ENCODE measurements at places on chromosomes 3 and 15.

DNA sequence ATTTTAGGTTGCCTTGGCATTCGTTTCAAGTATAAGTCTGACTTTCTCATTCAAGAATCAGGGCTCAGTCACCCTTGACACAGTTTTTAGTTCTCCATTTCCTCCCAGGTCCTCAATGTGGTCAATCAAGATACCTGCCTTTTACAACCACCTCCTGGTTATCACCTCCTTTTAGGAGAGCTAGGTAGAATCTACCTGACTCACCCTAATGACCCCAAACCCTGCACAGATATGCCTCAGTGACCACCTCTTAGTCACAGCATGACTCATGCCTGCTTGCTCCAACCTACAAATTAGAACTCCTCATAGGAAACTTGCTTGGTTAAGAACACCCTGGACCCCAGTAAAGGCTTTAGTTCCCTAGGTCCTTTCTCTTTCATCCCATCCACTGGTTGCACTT, 22.5 kb downstream of the DMXL2 start:
- no peak for DNase-seq

GRCh38 chr3:66477856-66478255, 23.0 kb downstream of the LRIG1 start:
- DNase-seq = no peak

DNA sequence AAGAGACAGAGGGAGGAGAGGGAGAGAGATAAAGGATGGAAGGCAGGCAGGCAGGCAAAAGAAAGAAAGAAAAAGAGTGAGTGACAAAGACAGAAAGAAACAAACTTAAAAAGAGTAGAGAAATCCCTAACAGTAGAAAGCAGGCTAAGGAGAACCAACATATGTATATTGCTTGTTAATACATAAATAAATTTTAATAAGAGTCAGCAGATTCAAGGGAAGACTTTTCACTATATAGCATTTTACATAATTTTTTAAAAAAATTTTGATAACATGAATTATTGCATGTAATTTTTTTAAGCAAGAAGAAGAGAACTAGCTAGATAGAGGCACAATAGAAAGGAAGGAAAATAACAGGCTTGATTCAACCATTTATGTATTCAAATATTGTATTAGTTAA, 291.6 kb downstream of the KCNH8 start:
- DNase-seq = no peak

GRCh38 chr3:45011756-45012508, 14.2 kb upstream of the CLEC3B start:
- peak; percentile 97 for DNase-seq

DNA sequence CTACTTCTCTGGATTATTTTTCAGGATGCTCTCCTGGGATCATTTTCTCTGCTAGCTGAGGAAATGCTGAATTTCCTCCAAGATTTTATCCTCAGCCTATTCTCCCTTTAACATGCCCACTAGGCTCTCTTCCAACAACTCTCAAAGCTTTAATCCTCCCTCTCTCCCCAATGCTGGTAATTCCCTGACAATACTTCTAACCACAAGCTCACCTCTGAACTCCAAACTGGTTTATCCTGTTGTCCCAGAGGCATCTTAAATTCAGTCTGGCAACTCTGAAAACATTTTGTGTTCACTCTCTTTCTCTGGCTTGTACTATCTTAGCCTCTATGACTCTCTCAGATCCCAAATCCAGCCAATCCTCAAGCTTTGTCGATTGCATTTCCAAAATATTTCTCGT, 490.3 kb downstream of the MECOM start:
- no peak for DNase-seq

DNA sequence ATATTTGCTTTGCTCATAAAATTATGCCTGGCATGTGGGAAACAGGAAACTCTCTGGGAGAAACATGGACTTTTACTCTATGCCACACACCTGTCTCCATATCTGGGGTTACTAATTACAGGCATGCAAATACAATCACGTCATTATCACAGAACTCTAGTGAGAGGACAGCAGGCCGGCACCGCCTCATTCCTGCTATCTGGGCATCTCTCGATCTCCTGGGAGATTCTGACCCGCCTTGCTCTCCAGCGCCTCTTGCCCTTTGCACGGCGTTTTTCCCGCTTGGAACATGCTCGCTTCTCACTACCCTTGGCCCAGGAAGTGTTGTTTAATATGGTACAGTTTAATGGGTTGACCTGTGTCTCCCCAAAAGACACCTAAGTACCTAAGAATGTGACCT, 45.4 kb upstream of the PARL start:
- no peak for DNase-seq

All from AG10803 (cell line).